Kidney glomerular epithelial cell (primary cell): ENCODE measurements at places on chromosomes 3 and 15.

DNA sequence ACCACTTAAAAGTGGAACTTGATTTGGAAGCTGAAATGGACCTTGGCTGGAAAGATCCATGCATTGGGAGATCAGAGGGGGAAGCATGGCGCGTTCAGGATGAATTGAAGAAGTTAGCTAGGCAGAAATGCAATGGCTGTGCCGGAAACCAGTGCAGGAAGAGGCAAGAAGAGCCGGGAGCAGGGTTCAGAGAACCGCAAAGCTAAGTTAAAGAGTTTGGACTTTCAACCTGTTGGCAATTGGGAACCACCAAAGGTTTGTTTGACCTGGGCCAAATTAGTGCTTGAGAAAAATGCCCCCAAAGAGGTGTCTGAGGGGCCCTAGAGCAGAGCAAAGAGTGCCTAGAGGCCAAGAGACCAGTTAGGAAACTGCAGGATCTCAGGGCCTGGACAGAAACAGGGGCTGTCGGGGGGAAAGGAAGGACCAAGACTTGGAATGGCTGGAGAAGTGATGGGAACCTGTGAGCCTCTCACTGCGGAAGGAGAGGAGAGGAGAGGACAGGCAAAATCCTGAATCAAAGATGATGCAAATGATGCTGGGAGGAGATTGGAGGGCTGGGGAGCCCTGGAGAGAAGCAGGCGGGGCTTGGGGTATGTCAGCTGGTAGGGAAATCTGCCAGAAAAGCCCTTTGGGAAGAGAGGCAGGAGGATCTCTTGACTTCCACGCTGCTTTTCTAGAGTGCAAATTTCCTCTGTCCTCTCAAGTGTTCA is 49.3 kb downstream of the FAM174B start:
- DNase-seq, result no peak

DNA sequence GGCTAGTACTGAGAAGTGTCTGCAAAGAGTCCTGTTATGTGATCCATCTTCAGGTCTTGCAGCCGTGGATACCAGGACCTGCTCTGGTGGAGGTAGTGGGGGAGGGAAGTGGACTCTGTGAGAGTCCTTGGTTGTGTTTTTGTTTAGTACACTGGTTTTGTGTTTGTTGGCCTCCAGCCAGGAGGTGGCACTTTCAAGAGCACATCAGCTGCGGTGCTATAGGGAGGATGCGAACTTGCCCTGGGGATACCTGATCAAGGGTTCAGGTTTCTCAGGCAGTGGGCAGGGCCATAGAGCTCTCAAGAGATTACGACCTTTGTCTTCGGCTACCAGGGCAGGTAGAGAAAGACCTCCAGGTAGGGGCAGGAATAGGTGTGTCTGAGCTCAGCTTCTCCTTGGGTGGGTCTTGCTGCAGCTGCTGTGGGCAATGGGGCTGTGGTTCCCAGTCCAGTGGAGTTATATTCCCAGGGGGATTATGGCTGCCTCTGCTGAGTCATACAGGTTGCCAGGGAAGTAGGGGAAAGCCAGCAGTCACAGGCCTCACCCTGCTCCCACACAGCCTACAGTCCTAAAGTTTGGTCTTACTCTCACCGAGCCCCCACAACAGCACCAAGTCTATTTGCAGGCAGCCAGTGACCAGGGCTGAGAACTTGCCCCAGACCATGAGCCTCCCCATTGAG is 132.8 kb upstream of the NPHP3 start:
- DNase-seq, result no peak

DNA sequence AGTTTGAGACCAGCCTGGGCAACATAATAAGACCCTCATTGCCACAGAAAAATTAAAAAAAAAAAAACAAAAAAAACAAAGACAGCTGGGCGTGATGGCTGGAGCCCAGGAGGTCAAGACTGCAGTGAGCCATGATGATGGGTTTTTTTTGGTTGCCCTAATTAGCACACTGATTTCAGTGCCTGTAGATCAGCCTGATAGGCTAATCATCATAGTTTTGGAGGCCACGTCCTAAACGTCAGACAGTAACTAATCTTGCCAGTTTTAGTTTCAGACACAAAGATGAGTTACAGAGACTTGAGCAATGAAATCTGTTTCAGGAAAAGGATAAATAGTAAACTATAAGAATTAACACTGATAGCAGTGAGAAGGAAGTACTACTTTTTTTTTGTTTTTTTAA is 55.4 kb downstream of the LRCH3 start:
- DNase-seq, result no peak

DNA sequence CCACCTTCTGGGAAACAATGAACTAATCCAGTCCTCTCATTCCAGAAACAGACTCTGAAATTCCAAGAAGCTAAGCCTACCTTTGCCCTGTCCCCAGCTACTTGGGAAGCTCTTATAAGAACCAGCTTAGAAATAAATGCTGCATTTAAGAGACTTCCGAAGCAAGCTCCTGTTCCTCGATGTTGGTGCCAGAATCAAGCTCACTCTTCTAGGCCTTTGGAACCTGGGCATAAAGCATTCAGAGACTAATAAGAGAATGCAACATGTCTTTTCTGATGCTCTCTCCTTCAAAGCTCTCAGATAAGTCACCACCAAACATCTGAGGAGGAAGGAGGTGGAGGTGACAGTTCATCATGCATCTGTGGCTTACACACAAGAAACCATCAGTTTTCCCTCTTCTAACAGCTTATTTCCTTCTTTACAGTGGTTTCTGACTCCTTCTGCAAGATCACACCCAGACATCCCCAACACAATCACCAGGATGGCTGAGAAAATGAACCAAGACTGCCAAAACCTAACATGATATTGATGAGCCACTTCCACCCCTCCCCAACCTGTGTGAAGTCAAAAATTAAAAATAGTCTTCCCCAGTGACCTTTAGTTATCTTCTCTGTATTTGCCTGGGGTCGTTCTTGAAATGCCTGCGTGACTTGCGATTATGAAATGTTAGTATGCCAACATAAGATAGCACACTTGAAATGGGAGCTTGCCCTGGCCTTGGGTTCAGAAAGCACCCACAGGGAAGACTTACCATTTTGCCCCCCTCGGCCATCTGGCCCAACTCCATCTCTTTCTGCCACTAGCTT is 11.5 kb downstream of the ARHGEF3 start:
- no peak for DNase-seq

DNA sequence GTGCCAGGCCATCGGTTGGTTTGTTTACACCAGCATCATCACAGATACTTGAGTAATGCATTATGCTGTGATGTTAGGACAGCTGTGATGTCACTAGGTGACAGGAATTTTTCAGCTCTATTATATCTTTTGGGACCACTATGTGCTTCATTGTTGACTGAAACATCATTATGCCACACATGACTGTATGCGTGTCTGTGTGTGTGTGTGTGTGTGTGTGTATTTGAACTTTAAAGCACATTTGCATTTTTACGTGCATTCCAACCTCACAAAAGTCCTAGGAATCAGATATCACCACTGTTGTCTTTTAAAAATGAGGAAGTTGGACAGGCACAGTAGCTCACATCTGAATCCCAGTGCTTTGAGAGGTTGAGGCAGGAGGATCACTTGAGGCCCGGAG is 223.0 kb downstream of the TBL1XR1 start:
- no peak for DNase-seq

DNA sequence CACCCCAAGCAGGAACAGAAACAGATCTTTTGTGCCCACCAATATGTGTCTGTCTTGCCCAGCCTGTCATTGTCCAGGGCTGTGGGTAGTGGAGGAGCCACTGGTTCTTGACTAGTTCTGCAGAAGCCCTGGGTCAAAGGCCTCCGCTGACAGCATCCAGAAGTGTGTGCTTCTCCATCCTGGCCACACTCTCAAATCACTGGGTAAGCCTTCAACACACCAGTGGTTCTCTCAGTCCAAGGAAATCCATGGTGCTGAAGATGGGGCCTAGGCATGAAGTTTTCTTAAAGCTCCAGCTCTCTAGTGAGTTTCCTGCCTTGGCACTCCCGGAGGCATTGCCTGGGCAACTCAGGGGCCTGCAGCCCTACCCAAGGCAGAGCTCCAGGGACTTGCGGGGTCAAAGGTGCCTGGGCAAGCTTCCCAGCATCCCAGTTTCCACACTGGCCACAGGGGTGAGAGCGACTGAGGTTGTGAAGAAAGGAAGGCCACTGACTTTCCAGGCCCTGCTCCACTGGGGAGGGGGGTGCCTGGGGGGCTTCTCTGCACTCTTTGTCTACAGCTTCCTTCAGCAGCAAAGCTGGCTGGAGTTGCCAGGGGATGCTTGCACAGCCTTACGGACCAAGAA is 37.9 kb upstream of the RPL32 start:
- DNase-seq, result no peak

- no peak for DNase-seq
Measured at GRCh38 chr3:58800940-58801339, 134.4 kb upstream of the FAM3D start.

DNA sequence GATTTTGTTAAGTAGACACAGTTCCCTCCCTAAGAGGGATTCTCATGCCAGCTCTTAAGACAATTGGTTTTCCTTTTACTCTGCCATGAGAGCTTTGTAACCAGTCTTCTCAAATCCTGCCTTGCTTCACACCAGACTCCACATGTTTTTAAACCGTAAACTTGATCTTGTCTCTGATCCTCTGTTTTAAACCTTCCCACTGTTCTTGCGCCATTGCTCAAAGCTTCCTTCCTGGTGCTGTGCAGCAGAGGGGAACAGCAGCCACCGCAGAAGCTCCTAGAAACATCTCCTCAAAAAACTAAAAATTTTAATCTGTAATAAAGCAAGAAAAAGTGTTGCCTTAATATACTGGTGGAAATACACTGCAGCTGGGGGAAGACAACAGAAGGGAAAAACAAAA is 154.5 kb upstream of the SATB1 start:
- no peak for DNase-seq

DNA sequence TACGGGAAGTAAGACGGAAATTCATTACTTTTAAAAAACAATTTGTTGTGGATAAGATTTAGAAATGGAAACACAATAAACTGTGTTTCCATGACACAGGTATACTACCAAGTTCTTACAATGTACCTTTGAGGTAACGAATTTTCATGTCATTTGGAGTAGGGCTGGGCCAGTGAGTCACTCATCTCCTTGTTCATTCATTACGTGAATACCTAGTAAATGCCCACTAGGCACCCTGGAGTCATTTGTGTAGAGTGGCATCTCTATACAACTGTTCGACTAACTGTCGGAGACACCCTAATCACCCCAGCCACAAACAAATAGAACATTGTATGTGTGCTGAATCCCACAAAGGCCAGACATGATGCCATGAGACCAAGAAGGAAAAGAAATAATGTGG is 94.8 kb downstream of the IGF1R start:
- DNase-seq, result no peak

DNA sequence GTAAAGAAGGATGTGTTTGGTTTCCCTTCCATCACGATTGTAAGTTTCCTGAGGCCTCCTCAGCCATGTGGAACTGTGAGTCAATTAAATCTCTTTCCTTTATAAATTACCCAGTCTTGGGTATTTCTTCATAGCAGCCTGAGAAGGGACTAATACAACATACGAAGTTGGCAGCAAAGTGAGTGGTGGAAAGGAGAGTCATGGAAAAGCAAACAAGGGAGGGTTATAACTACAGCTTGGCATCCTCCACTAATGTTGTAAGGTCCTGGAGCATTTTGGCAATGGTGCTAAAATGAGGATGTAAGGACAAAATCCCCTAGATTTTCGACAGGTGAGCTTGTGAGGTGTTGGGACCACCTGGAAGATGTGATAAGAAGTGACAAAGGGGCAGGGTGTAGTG is 5.8 kb upstream of the TMEM41A start:
- no peak for DNase-seq

DNA sequence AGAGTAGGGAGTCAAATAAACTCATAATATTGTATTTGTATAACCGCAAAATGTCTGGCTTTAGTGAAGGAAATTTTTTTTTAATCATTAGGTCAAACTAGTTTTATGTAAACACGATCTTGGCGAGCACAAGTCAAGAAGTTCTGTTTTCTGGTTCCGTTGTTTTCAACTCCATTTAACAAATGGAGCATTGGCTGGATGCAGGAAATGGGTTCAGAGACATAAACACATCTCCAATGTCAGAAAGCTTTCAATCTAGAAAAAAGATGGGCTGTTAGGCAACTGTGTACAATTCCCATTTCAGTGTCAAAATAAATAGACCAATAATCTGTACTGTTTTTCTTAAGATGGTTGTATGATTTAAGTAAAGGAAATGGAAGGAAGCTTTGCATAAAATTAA is 292.8 kb downstream of the TBL1XR1 start:
- no peak for DNase-seq
